ENCODE measurements at places on chromosomes 2 and 18.

- DNase-seq: no peak
Measured at GRCh38 chr2:181255651-181256050, 201.5 kb upstream of the ITGA4 start.

DNA sequence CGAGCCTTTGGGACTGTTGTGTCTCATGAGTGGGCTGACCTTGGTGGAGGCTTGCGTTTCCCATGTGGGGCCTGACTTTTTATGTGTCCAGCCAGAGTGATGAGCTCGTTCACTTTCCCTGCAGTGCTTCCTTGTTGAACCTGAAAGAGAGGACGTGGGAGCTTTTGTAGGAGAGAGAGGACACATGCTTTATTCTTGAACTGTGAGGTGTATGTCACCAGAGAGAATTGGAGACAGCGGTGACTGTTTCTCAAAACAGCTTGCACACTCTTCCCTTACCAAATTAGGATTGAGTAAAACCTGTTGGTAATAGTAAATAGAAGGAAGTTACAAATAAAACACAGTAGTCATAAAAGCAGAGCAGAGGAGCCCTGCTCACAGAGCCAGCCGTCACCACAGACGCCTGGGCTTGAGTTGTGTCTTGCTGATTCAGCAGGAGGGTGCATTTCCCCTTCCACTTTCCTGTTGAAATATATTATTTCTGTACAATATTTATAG lies 60.7 kb downstream of the INPP4A start:
- no peak for DNase-seq

DNA sequence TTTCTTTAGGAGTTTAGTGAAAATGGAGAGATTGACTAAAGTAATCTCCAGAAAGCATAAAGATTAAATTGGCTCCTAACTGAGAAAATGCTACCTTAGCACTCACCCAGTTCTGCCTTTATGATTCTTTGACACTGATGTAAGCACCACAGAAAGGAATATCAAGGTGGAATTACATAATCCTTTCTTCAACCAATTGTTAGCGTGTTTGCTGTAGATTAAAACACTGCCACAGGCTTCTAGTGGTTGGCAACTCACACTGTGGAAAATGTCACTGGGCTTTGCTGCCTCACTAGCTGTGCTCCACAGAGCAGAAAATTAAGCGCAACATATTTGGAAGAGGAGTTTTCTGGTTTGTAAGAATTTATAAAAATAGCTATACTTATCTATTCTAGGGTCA lies 104.1 kb downstream of the DLGAP1 start:
- DNase-seq: no peak

- DNase-seq: no peak
Measured at GRCh38 chr2:166167449-166167848, 39.6 kb upstream of the SCN1A start.

- no peak for DNase-seq
Measured at GRCh38 chr2:154261473-154262027, 389.8 kb downstream of the GALNT13 start.

GRCh38 chr18:3425446-3425845 lies 24.5 kb upstream of the TGIF1 start:
- no peak for DNase-seq

- no peak for DNase-seq
Measured at GRCh38 chr2:238905224-238905623, 57.3 kb downstream of the TWIST2 start.

DNA sequence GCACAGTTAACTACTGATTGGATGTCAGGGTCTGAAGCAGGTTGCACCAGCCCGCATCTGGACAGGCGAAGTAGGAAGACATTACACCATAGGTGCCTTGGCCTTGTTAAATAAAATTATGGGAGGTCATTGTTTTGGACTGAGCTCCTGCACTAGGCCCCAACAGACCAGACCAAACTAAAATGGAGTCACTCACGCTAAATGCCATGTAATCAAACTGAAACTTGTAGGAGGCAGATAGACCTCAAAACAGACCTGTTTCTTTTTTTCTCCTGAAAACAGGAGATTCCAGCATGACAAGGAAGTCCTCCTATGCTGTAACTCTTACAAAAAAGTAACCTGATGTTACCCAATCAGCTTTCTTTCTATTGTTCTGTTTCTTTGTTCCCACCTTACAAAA lies 15.5 kb upstream of the NFU1 start:
- no peak for DNase-seq

DNA sequence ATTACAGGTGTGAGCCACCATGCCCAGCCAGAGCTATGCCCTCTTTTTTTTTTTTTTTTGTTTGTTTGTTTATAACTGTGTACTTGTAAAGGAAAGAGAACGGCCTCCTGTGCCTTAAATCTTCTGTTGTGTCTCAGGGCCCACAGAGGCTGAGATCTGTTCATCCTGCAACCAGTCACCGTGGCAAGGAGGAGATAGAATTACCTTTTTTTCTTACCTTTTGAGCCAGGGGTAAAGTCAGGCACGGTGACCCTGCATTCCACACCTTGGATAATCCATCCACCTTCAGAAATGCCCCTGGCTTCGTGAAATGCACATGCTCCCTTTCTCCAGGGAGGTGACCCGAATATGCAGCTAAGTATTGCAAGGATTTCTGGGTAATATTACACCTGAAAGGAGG lies 12.8 kb downstream of the NEDD4L start:
- no peak for DNase-seq

GRCh38 chr2:57479981-57480380 lies 566.6 kb upstream of the VRK2 start:
- DNase-seq: no peak

DNA sequence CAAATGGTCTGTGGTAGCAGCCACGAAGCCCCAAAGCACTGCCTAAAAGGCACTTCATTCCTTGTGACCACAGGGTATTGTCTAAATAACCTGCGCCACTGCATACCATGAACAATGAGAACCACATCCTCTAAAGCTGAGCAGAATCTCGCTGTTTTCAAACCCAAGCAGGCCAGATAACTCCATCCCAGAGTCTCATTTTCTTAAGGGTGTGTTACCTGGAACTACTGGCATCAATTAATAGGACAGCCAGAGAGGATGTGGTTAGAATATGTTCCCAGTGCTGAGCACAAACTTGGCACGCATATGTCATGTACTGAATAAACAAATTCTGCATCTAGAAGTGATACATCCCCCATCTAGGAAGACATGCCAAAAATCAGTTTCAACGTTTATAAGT lies 13.0 kb downstream of the VPS4B start:
- no peak for DNase-seq

DNA sequence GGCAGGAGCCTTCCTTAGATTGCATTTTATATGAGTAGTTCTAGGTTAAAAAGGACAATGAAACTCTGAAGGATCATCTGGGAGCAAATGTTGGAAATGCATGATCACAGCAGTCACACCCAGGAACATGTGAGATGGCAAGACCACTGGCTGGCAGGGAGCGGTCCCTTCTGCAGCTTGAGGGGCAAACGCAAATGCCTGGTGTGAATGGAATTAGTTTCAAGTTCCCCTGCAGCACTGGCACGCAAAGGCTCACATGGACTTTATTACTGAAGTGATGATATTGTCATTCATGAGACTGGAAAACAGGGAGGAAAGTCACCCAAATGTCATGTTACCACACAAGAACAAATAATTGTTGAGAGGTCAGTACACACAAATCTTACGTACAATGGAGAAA lies 223.3 kb downstream of the FBXO15 start:
- no peak for DNase-seq

DNA sequence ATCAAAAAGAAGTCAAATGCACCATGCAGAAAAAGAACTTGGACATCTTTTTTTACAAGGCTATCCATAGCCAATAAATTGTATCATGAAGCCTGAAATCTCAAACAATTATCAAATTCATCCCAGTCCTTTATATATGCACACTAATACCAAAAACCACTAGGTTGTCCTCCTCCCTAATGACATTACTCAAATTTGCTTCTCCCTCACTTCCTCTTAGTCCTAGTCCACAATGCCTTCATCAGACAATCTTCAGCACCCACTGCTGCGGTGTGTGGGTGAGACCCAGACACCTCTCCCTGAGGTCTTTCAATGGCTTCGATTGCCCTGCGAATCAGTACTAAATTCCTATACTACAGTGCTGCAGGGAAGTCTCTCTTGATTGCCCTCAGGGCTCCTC lies 58.1 kb downstream of the CLASP1 start:
- no peak for DNase-seq

DNA sequence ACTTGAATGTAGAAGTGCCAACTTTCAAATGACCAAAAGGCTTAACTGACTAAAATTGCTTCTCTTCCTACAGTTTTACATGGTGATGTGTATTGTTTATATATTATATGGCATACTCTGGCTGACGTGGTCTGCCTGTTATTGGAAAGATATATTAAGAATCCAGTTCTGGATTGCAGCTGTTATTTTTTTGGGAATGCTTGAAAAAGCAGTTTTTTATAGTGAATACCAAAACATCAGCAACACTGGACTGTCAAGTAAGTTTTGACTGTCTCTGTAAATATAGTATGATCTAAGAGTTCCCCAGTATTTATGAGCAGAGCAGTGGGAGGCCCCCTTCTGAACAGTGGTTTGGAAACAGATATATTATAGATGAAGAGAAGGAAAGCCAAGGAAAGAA lies 26.2 kb downstream of the TMEM87B start:
- DNase-seq: no peak

DNA sequence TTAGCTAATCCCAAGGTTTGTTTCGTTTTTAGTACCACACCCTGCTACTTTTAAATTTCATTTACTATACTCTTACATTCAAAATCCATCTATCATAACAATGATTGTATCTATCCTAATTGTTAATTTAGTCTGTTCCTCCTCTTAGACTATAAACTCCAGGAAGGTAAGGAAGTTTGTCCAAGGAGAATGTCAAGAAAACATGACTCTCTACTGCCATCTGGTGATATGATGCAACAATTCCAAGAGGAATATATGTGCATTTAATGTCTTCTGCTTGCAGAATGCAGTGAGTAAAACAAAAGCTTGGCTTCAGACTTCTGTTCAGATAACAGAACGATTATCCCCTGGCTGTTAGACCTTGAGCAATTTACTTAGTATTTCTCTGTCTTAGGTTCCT lies 1267.1 kb downstream of the LRP1B start:
- DNase-seq: no peak

GRCh38 chr18:39062426-39062825 lies 1496.8 kb upstream of the CELF4 start:
- DNase-seq: no peak

GRCh38 chr2:147782141-147782930 lies 62.5 kb upstream of the ACVR2A start:
- DNase-seq: no peak

DNA sequence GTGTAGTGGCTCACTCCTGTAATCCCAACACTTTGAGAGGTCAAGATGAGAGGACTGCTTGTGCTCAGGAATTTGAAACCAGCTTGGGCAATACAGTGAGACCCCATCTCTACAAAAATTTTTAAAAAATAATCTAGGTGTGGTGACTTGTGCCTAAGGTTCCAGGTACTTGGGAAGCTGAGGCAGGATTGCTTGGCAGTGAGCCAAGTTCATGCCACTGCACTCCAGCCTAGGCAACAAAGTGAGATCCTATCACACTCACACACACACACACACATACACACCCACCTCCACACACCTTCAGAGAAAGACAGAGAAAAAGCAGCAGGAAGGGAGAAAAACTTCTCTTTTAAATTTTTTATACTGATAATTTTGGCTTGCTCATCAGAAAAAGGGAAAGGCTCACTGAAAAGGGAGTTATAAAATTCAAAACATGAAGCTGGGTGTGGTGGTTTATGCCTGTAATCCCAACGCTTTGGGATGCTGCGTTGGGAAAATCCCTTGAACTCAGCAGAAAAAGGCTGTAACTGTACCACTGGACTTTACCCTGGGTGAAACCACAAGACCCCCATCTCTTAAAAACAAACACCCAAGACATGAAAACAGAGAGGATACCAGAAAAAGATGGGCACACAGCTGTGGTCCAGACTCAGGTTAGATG lies 25.7 kb downstream of the FAM168B start:
- DNase-seq: no peak

DNA sequence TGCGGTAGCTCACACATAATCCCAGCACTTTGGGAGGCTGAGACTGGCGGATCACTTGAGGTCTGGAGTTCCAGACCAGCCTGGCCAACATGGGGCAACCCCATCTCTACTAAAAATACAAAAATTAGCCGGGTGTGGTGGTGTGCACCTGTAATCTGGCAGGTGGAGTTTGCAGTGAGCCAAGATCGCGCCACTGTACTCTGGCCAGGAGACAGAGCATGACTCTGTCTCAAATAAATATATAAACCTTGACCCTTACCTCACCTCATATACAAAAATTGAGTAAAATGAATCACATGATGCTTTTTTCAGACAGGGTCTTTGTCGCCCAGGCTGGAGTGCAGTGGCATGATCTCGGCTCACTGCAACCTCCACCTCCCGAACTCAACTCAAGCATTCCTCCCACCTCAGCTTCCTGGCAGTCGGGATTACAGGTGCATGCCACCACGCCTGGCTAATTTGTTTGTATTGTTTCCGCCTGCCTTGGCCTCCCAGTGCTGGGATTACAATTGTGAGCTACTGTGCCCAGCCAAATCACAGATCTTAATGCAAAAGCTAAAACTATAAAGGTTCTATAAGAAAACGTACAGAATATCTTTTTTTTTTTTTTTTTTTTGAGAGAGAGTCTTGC lies 25.3 kb downstream of the XPO1 start:
- DNase-seq: no peak

DNA sequence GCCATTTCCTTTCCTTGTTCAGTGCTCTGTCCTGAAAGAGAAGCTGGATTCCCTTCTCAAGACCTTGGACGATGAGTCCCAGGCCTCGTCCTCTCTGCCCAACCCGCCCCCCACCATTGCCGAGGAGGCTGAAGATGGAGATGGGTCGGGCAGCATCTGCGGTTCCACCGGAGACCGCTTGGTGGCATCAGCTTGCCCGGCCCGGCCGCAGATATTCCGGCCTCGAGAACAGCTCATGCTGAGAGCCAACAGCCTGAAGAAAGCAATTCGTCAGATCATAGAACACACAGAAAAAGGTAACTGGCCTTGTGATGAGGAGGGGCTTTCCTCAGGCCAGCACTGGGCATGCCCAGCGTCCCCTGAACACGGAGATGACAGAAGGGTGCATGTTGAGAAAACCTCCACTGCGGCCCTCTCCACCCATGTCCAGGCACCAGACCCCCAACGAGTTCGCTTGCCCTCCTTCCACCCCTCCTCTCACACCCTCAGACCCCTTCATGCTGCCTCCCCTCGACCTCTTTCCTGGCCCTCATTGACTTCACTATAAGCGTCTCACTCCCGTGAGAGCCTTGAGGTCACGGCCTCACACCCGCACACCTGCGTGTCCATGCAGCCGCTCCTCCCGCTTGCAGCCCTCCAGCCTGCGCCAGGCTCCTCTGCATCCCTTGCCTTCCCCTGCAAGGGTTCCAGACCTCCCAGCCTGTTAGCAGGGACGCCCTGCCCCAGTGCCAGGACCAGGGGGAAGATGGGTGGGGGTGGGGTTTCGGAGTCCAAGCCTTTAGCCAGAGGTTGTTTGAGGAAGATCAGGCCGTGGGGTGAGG lies 95.0 kb downstream of the DGKD start:
- peak; percentile 26 for DNase-seq

DNA sequence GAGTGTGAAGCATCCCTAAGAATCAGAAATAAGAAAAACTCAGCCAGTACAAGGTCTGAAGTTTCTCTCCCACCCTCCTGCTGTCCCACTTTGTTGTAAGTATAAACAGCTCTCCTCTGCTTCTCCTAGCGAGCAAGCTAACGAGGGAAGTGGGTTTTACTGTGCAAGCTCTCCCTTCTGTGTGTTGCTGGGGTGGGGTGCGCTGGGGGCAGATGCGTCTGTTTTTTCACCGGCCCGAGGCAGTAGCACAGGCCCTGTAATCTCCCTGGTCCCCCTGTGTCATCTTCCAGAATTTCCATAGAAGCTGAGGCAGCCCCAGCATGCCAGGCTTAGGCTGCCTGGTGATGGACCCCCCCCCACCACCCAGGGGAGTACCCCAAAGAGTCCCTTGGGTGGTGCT lies 9.4 kb upstream of the CXCR4 start:
- no peak for DNase-seq

Measured in smooth muscle cell of the brain vasculature (primary cell).